ENCODE measurements at places on chromosomes 7 and 10.

DNA sequence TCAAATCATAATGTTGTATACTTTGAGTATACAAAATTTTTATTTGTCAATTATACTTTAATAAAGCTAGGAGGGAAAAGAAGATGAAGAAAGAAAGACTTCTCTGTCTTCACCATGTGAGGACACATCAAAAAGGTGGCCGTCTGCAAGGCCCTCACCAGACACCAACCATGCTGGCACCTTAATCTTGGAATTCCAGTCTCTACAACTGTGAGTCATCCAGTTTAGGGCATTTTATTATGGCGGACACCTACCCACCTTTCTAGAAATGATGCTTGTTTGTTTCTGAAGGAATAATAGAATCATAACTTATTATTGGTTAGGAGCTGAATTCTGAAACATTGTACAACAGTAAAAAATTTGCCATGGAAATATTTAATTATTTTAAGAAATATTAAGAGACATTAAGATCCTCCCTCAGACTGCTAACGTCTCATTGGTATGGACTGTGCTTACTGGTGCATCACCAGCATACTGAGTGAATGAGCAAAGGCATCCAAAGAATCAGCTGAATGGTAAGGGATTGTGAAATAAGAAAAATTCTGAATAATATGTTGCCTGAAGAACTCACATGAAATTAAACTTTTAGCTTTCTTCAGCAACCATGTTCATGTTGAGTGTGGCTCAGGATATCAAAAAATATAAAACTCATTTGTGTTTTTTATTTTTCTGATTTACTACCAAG, 536.6 kb downstream of the HTR7 start:
- no peak for DNase-seq

- DNase-seq = peak; percentile 92
These were observed 108.5 kb upstream of the ANLN start for GRCh38 chr7:36280840-36281812.

DNA sequence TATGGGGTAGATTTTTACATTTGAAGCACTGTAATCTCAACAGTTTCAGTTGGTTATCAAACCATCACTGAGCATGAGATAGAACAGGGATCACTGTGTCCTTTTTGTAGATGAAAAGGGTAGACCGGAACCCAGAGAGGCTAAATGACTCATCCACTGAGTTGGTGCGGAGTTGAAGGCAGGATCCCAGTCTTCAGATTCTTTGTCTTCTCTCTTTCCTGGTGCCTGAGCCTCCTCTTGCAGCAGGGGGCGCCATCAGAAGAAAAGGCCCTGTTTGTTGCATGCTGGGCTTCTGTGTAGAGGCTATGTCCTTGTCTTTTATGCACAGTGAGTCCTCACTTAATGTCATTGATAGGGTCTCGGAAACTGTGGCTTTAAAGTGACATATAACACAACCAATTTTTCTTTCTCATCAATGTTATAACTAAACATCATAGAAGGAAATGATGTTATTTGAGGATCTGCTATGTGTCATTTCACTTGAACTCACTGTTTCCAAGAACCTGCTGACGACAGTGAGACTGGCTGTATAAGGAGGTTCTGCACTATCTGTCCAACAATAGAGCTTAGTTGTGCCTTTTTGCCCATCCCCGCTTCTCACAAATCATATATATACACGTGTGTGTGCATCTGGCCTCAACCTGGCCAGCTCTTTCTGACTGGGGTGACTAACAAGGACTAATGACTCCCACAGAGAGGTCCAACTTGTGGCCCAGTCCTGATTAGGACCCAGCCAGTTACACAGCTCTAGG, 14.3 kb downstream of the ZNF282 start:
- peak; percentile 58 for DNase-seq

DNA sequence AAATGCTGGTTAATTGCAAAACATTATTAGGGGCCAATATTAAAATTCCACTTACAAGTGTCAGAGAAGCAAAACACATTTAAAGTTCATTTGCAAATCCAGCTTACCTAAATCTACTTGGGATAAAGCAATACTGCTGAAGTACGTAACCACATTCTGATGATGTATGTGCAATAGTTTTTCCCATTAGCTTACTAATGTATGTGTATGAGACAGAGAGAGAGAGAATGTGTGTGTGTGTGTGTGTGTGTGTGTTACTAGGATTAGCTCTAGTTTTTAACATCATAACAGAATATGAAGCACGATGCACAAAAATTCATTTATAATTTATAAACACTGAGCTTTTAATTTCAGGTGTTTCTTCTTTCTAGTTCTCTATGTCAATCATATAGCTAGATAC, 1074.2 kb upstream of the C7orf33 start:
- no peak for DNase-seq

GRCh38 chr10:44334621-44335184, 50.2 kb downstream of the CXCL12 start:
- DNase-seq = no peak

GRCh38 chr10:53025172-53025711, 252.7 kb upstream of the MBL2 start:
- peak; percentile 17 for DNase-seq

- no peak for DNase-seq
These were observed 12.1 kb downstream of the CRYGN start for GRCh38 chr7:151427705-151428377.

GRCh38 chr10:102410429-102411073, 8.0 kb downstream of the PSD start:
- DNase-seq = no peak

- no peak for DNase-seq
These were observed 97.1 kb downstream of the TCF7L2 start for GRCh38 chr10:113047151-113047550.

- DNase-seq = no peak
These were observed 198.4 kb downstream of the TPST1 start for GRCh38 chr7:66403564-66403963.

DNA sequence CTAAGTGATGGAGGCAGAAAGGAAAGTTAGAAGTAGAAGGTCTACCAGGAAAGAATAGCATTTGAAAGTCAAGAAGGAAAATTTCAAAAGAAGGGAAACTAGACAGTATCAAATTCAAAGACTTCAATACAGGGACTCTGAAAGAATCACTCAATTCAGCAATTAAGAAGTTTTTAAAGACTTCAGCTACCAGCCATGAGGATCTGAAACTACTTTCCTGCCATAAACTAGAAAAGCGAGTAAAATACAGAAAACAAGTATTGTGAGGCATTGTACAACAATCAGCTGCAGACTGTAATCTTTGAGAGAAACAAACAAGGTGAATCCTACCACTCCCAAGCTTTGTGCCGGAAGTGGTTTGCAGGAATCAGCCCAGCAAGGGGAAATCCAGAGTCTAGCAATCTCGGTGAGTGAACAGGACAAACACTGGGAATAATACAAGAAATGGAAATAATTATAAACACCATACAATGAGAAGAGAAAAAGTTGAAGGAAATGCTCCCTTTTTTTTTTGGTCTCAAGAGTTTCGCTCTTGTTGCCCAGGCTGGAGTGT, 62.4 kb downstream of the ARHGAP12 start:
- no peak for DNase-seq

- no peak for DNase-seq
These were observed 105.7 kb downstream of the NEURL1 start for GRCh38 chr10:103599211-103599610.

- no peak for DNase-seq
These were observed 95.2 kb downstream of the VIPR2 start for GRCh38 chr7:159049266-159050025.

DNA sequence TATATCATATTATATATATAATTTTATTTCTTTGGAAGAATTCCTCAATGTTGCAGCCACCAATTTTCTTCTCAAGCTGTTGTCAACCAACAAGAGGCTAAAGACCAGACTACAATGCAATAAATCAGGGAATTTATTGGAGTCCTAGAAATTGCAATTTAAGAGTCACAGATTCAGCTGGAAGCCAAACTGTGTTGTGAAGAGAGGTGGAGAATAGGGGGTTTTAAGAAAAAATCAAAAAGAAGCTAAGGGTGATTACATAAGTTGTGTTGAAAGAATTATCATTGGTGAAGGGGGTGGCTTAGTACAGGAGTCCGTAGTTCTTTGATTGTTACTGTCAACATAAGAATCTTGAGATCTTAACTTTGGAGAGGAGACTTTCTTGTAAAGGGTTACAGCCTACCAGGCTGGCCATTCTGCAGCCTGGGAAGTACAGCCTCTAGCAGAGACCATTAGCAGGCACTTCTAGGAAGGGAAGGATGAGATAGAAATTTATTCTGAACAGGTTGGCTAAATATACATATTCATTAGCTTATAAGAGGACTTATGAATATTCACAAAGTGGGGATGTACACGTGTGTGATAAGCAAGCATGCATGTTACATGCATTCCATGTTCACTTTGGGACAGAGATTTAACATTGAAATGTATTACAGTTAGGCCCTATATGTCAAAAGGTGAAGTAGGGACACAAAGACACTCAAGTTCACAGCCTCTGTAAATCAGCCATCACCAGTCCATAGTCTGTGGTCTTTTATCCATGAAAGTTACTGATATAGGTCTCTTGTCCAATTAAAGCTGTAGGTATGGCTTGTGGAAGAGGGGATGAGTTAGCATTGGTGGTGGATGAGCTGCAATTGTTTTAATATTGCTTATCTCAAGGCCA, 8.3 kb upstream of the TMEM168 start:
- no peak for DNase-seq

DNA sequence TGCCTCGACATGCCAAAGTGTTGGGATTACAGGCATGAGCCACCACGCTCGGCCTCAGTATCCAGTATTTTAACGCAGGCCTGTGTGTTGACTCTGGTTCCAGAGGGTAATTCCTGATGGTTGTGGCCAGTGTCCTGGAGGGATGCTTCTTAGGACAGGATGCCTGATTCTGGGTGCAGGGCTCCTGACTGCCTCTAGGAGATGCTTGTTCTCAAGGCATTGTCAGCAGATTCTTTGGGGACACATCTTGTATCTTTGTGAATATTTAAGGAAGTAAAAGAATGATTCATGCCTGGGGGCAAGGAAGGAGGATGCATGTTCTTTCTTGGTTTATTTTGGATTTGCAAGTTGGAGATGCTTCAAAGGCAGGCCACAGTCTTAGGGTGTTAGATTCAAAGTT, 2.2 kb downstream of the ZDHHC4 start:
- DNase-seq = no peak

DNA sequence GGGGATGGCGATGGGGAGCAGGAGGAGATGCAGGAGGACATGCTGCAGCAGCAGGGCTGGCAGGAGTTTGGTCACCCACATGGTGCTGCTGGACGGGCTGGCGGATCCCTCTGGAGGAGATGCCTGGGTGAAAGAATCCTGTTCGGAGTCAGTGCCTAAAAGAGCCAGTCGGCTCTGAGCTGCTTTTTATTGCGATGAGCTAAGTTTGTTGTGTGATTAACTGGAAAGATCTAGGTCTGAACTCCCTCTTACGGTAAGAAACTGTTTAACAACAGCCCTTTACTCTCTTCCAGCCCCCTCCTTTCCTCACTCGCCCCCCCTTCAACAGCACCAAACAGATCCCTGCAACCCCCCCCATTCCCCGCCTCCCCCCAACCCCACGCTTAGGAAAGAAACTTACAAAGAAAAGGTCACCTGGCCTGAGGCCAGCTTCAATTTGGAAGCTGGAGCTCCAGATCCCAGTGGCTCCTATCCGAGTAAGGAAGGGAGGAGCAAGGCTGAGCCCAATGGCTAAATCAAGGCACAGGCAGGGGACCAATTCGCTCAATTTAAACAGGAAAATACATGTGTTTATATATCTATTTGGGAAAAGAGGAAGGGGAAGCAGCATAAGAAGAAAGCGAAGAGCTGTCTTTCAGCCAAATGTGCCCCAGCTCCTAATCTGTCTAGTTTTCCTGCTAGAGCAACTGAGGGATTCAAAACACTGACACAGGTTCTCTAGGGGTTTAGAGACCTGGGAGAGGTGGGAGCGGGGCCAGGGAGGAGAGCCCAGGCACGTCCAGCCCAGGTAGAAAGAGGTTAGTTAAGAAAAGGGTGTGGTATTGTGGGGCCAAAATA, at the start of gene HGF:
TSS of gene HGF (minus strand) at position 157 of the 837 bp plus-strand sequence. CDS start at position 81, 76 bp downstream.
- DNase-seq = no peak

- DNase-seq = no peak
These were observed 11.4 kb downstream of the SHTN1 start for GRCh38 chr10:116993610-116994009.

GRCh38 chr7:149853157-149853556, 15.0 kb downstream of the ZNF862 start:
- peak; percentile 73 for DNase-seq

DNA sequence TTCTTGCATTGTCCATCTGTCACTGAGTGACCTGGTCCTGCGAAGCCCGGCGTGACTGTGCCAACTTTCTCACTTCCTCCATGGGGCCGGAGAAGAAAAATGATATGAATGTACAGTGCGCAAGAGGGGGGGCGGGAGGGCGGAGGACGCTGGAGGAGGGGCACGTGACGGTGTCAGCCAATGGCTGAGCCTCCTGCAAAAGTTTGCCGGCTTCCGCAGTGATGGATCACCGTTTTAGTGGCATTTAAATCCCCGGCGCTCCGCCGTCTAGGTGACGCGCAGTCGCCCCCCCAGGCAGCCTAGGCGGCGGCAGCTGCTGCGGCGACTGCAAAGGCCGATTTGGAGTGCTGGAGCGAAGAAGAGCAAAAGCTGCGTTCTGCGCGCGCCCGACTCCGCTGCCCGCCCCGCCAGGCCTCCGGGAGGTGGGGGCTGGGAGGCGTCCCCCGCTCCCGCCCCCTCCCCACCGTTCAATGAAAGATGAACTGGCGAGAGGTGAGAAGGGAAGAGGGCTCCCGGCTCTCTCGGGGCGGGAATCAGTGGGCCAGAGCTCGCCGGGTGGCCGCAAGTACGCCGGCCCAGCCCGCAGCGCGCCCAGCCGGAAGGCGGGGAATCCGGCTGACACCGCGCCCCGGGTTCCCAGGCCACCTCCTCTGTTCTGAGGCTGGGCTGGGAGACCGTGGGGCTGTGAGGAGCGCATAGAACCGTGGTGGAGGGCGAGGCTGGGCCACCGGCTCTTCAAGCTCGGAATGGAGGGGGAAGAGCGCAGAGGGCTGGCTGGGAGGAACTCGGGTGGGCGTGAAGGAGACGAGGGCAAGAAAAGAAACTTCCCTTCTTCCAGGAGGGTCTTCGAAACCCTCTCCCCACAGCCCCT, at the start of gene HOXA1:
TSS of gene HOXA1 (minus strand) at position 104 of the 871 bp plus-strand sequence. CDS start at position 16, 88 bp downstream.
- peak; percentile 98 for DNase-seq

GRCh38 chr7:50307368-50308032, 3.0 kb downstream of the IKZF1 start:
- DNase-seq = no peak

GRCh38 chr7:26550492-26550891, 258.8 kb downstream of the SNX10 start:
- peak; percentile 74 for DNase-seq

DNA sequence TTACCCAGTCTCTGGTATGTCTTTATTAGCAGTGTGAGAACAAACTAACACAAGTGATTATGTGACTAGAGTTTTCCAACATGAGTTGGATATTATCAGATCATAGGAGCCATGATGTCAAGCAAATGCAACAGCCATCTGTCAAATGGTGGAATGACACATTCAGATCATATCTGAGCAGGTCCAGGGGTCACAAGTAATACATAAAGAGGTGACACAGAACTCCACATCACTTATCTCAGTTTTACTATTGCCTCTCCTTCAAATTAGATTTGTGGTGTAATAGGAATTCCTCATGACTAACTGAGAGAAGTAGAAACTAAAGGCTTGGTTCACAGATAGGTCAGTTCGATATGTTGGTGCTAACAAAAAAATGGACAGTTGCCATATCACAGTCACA, 12.2 kb upstream of the SAMD9L start:
- no peak for DNase-seq
